Endothelial cell of coronary artery (primary cell): ENCODE measurements at places on chromosomes 13 and 19. TPM values are rescaled to one million over a fixed set of nuclear protein-coding genes. Genes with fewer than 3 reads are reported as not detected.

The CCDC8 gene
- total RNA-seq, result 0.45 and 3.2 TPM in 2 replicates

The LGI4 gene
- total RNA-seq, result 0.09 TPM in 1 of 2 replicates, not detected in the other

The ZNF667 gene
- total RNA-seq, result 1.1 and 3.2 TPM in 2 replicates

The IL11 gene
- 0.09 and 0.54 TPM in 2 replicates for total RNA-seq

The DDX49 gene
- total RNA-seq, result 56.5 and 68.6 TPM in 2 replicates

The ZNF443 gene
- total RNA-seq, result 3.7 and 4.5 TPM in 2 replicates

The GGN gene
- total RNA-seq, result under 0.01 and 0.18 TPM in 2 replicates

The ZNF439 gene
- total RNA-seq, result 0.27 and 2.6 TPM in 2 replicates

The DPF1 gene
- 0.28 and 1.3 TPM in 2 replicates for total RNA-seq

The ATP4A gene
- not detected in 2 replicates for total RNA-seq

The USHBP1 gene
- total RNA-seq, result 11.4 and 12.0 TPM in 2 replicates

The FUT1 gene
- total RNA-seq, result 4.5 and 6.9 TPM in 2 replicates

The SLC6A16 gene
- total RNA-seq, result 0.09 and 0.54 TPM in 2 replicates

The FLT1 gene
- 53.7 and 133 TPM in 2 replicates for total RNA-seq

The HOOK2 gene
- 11.7 and 17.2 TPM in 2 replicates for total RNA-seq

The ZNF30 gene
- 3.5 and 4.2 TPM in 2 replicates for total RNA-seq

The DCLK1 gene
- 0.99 and 3.5 TPM in 2 replicates for total RNA-seq

The IGFL1 gene
- not detected in 2 replicates for total RNA-seq

The KMT5C gene
- total RNA-seq, result 2.9 and 4.7 TPM in 2 replicates

The RGCC gene
- total RNA-seq, result 21.1 and 34.7 TPM in 2 replicates

The FLT3LG gene
- total RNA-seq, result 1.1 and 1.4 TPM in 2 replicates

The ZIC2 gene
- not detected in 2 replicates for total RNA-seq

The OXGR1 gene
- total RNA-seq, result not detected in 2 replicates

The ZFP28 gene
- 3.5 and 5.4 TPM in 2 replicates for total RNA-seq

The LILRA1 gene
- not detected in 2 replicates for total RNA-seq

The BRSK1 gene
- total RNA-seq, result 0.36 and 2.0 TPM in 2 replicates

The ZNF773 gene
- total RNA-seq, result 5.8 and 9.9 TPM in 2 replicates

The PSG6 gene
- total RNA-seq, result not detected in 2 replicates

The SYCN gene
- total RNA-seq, result not detected in 2 replicates

The CYP2F1 gene
- not detected in 2 replicates for total RNA-seq
